ENCODE measurements at places on chromosomes 3 and 15. TPM values are rescaled to one million over a fixed set of nuclear protein-coding genes. Genes with fewer than 3 reads are reported as not detected.

GOLGA8R gene
- total RNA-seq, result 0.91 TPM

VEPH1 gene
- total RNA-seq, result 3.4 TPM

UROC1 gene
- total RNA-seq, result not detected

FOXL2 gene
- not detected for total RNA-seq

ILDR1 gene
- 2.8 TPM for total RNA-seq

KIF23 gene
- 5.7 TPM for total RNA-seq

PLXNB1 gene
- total RNA-seq, result 111 TPM

LMAN1L gene
- total RNA-seq, result not detected

SPESP1 gene
- 2.0 TPM for total RNA-seq

PLOD2 gene
- total RNA-seq, result 11.6 TPM

SEMA7A gene
- 30.5 TPM for total RNA-seq

IGDCC3 gene
- not detected for total RNA-seq

ISL2 gene
- not detected for total RNA-seq

SCAANT1 gene
- not detected for total RNA-seq

GOLGA8J gene
- not detected for total RNA-seq

CCR4 gene
- total RNA-seq, result 0.23 TPM

AMT gene
- total RNA-seq, result 1.8 TPM

ARRDC4 gene
- total RNA-seq, result 53.8 TPM

DUOXA2 gene
- total RNA-seq, result not detected

GOLGA8T gene
- total RNA-seq, result 0.17 TPM

FBXW12 gene
- not detected for total RNA-seq

CTXN2 gene
- not detected for total RNA-seq

GUCA1C gene
- not detected for total RNA-seq

GP9 gene
- total RNA-seq, result not detected

KCNAB1 gene
- 1.6 TPM for total RNA-seq

C3orf49 gene
- not detected for total RNA-seq

EPHB1 gene
- total RNA-seq, result 14.2 TPM

CPNE4 gene
- not detected for total RNA-seq

OTOL1 gene
- not detected for total RNA-seq

OXSM gene
- 7.8 TPM for total RNA-seq

TNNC1 gene
- total RNA-seq, result 6.3 TPM

SETD5 gene
- total RNA-seq, result 80.5 TPM

AADACL2 gene
- 79.7 TPM for total RNA-seq

P2RY13 gene
- total RNA-seq, result 0.34 TPM

DLL4 gene
- 4.0 TPM for total RNA-seq

MITF gene
- 12.9 TPM for total RNA-seq

TMEM212 gene
- total RNA-seq, result not detected

MED12L gene
- 0.23 TPM for total RNA-seq

UBE3A gene
- 56.9 TPM for total RNA-seq

SLC6A20 gene
- 0.55 TPM for total RNA-seq

CYP1A2 gene
- total RNA-seq, result not detected

DNAJA4 gene
- 56.9 TPM for total RNA-seq

SERPINI1 gene
- total RNA-seq, result 3.3 TPM

CLDN16 gene
- total RNA-seq, result 1.8 TPM

KNSTRN gene
- total RNA-seq, result 24.8 TPM

VIPR1 gene
- 110 TPM for total RNA-seq

LHFPL4 gene
- not detected for total RNA-seq

EPHB3 gene
- 118 TPM for total RNA-seq

OIP5 gene
- total RNA-seq, result 1.6 TPM

LCMT2 gene
- 8.9 TPM for total RNA-seq

DNAJC13 gene
- total RNA-seq, result 54.1 TPM

IL5RA gene
- total RNA-seq, result not detected

CORO2B gene
- total RNA-seq, result 2.9 TPM

SQOR gene
- total RNA-seq, result 52.2 TPM

ANKUB1 gene
- total RNA-seq, result not detected

LRRN1 gene
- total RNA-seq, result 8.5 TPM

ZNF619 gene
- total RNA-seq, result 4.0 TPM

FAM43A gene
- 104 TPM for total RNA-seq
